ENCODE measurements at places on chromosomes 1 and 21. TPM values are rescaled to one million over a fixed set of nuclear protein-coding genes. Genes with fewer than 3 reads are reported as not detected.

HPDL gene
- total RNA-seq, result not detected

RHCE gene
- 0.38 TPM for total RNA-seq

LHX4 gene
- 0.34 TPM for total RNA-seq

HES2 gene
- 3.9 TPM for total RNA-seq

FAM151A gene
- not detected for total RNA-seq

KPRP gene
- not detected for total RNA-seq

OR2L3 gene
- total RNA-seq, result not detected

EPHA10 gene
- not detected for total RNA-seq

C4BPA gene
- total RNA-seq, result not detected

C1orf141 gene
- not detected for total RNA-seq

SYT11 gene
- total RNA-seq, result 63.9 TPM

RAB3B gene
- total RNA-seq, result 7.4 TPM

SIK1 gene
- 4.9 TPM for total RNA-seq

MINDY1 gene
- total RNA-seq, result 10.6 TPM
